ENCODE measurements at places on chromosomes 6 and 20.

GRCh38 chr6:130396722-130397121, 30.9 kb downstream of the TMEM200A start:
- no peak for DNase-seq

DNA sequence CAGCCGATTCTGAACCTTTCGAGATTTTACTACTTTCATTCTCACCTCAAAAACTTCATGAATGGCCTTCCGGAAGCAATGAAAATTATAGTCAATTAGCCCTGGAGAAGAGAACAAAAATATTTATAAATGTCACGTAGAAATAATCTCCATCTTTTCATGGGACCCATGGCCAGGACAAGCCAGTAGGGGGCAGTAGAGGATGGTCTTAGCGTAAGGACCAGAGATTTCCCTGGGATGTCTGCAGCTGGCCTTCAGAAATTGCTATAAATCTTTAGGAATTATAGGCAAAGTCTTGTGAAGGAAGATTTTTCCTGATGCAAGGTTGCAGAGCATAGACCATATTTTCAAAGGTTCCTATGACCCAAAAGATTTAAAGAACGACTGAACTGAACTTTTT, 15.6 kb upstream of the UBE2J1 start:
- DNase-seq, result no peak

- DNase-seq, result no peak
Measured at GRCh38 chr20:1806456-1806855, 88.8 kb upstream of the SIRPA start.

- DNase-seq, result no peak
Measured at GRCh38 chr20:33897313-33897912, 86.3 kb downstream of the CHMP4B start.

DNA sequence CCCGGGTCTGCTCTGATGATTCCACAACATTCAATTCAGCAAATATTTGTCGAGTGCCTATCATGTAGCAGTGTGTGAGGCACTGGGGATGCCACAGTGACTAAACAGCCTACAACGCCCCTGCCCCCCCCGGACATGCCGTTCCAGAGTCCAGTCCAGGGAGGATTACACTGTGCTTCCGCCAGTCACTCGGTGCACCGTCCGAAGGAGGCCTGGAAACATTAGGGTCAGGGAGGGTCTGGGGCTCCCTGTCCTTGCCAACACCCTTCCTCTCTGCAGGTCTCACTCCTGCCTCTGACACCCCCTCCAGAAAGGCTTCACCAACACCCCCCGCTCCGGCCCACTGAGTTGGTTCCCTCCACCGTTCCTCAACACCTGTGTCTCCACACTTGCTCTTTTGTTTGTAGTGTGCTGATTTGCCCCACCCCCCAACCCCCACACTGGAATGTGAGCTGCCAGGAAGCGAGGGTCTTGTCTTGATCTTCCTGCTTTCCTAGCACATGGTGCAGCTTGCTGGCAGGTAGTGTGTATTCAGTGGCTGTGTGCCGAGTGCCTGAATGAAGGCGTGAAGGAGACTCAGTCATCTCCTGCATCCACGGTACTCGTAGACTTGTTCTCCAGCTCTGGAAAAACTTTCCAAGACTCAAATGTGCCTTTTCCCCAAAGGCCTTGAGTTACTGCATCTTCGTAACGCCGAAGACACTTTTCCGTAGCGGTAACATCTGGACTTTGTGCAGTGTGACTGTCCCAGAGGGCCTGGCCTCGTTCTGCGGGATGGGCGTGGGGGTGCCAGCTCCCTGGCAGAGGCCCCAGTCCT, 150.4 kb downstream of the ZDHHC14 start:
- no peak for DNase-seq

- DNase-seq, result no peak
Measured at GRCh38 chr6:135173242-135173988, 7.7 kb upstream of the MYB start.

DNA sequence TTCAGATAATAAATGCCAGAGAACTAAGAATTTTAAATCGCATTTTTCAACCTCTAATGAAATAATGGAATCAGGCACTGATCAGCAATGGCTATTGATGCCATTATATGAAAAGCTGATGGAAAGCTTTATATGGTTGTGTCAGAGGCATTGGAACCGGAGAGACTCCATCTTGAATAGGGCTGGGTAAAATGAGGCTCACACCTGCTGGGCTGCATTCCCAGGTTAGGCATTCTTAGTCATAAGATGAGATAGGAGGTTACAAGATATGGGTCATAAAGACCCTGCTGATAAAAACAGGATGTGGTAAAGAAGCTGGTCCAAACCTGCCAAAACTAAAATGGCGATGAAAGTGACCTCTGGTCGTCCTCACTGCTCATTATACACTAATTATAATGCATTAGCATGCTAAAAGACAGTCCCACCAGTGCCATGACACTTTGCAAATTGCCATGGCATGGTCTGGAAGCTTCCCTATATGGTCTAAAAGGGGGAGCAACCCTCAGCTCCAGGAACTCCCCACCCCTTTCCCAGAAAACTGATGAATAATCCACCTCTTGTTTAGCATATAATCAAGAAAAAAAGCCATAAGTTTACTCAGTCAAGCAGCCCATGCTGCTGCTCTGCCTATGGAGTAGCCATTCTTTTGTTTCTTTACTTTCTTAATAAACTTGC, 40.2 kb upstream of the CD83 start:
- DNase-seq, result no peak

Data from esophagus squamous epithelium (tissue), 5 donors.